B cell (primary cell): ENCODE measurements at places on chromosomes 4 and X. TPM values are rescaled to one million over a fixed set of nuclear protein-coding genes. Genes with fewer than 3 reads are reported as not detected.

- H3K4me1 ChIP-seq, result peaks cover 5% of the 10 kb centered on the region
- no peak for DNase-seq
- no peaks in the 10 kb centered on the region for H3K27me3 ChIP-seq
- no peaks in the 10 kb centered on the region for H3K36me3 ChIP-seq
- no peak overlapping the region for H3K27ac ChIP-seq
These were observed 36.0 kb downstream of the CDKL5 start for GRCh38 chrX:18461431-18461830.

GRCh38 chr4:58477513-58477912 lies 1367.3 kb upstream of the IGFBP7 start:
- H3K4me1 ChIP-seq, result no peaks in the 10 kb centered on the region
- H3K27ac ChIP-seq, result no peak overlapping the region
- H3K27me3 ChIP-seq, result no peaks in the 10 kb centered on the region
- H3K36me3 ChIP-seq, result no peaks in the 10 kb centered on the region
- H3K4me3 ChIP-seq, result no peak overlapping the region

DNA sequence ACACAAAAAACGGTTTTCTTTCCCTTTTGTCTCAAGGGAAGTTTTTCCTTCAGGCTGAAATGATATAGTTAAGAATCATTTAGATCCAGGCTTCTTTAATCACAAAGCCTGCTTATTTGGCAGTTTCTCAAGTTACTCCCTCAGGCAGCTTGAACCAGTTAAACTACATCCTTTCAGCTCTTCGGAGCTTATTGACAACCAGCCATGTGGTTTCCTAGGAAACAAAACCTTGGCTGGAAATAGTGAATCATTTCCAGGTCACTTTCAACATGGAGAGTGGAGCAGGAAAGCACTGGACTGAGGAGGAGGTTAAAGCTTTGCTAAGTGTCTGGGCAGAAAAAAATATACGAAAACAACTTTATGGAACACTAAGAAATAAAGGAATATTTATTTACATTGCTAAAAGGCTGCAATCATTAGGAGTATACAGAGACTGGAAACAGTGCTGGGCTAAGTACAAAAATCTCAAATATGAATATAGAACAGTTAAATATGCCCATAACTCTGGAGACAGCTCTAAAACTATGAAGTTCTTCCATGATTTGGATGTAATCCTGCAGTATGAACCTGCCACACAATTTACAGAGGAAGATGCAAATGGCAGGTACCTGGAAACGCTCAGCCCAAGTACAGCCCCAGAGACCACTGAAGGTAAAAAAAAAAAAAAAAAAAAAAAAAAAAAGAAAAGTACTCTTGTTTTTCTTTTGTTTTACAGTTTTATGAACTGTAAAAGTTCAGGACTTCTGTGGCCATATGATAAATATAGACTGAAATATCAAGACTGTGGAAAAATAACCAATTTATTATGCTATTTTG lies 23.2 kb upstream of the AASDH start:
- H3K27ac ChIP-seq, result no peak overlapping the region
- DNase-seq, result no peak
- no peaks in the 10 kb centered on the region for H3K27me3 ChIP-seq
- H3K4me3 ChIP-seq, result no peak overlapping the region
- H3K4me1 ChIP-seq, result no peaks in the 10 kb centered on the region
- peaks cover 15% of the 10 kb centered on the region for H3K36me3 ChIP-seq

The PPP1R2C gene
- total RNA-seq, result not detected in 2 replicates
